Karpas-422 (cell line): ENCODE measurements at places on chromosomes 12 and 14. TPM values are rescaled to one million over a fixed set of nuclear protein-coding genes. Genes with fewer than 3 reads are reported as not detected.

- no peak for DNase-seq
- H3K4me3 ChIP-seq: peak overlapping the region; percentile 69
- H3K27me3 ChIP-seq: no peaks in the 10 kb centered on the region
- peaks cover 26% of the 10 kb centered on the region for H3K4me1 ChIP-seq
Measured at GRCh38 chr12:48349471-48349870, 1.2 kb downstream of the ZNF641 start.

DNA sequence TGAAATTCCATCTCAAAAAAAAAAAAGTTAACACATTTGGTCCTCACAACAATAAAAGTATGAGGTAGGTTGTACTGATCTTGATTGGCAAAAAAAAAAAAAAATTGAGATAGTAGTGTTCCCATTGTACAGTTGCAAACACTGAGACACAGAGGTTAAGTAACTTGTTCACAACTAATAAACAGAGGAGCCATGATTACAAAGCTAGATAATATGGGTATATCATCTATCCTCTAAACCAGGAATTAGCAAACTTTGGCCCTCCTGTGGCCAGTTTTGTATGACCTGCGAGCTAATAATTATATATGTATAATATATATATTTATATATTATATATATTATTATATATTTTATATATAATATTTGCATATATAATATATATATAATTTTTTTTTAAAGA, 2.3 kb upstream of the PSME1 start:
- peak; percentile 64 for DNase-seq
- peaks cover 11% of the 10 kb centered on the region for H3K36me3 ChIP-seq
- H3K27me3 ChIP-seq: no peaks in the 10 kb centered on the region
- H3K27ac ChIP-seq: no peak overlapping the region
- peaks cover 30% of the 10 kb centered on the region for H3K4me1 ChIP-seq
- H3K4me3 ChIP-seq: no peak overlapping the region

GRCh38 chr12:130483616-130484180, 146.0 kb downstream of the PIWIL1 start:
- no peak overlapping the region for H3K4me3 ChIP-seq
- H3K36me3 ChIP-seq: no peaks in the 10 kb centered on the region
- no peak for DNase-seq
- no peak overlapping the region for H3K27ac ChIP-seq
- H3K27me3 ChIP-seq: no peaks in the 10 kb centered on the region
- no peaks in the 10 kb centered on the region for H3K4me1 ChIP-seq

DNA sequence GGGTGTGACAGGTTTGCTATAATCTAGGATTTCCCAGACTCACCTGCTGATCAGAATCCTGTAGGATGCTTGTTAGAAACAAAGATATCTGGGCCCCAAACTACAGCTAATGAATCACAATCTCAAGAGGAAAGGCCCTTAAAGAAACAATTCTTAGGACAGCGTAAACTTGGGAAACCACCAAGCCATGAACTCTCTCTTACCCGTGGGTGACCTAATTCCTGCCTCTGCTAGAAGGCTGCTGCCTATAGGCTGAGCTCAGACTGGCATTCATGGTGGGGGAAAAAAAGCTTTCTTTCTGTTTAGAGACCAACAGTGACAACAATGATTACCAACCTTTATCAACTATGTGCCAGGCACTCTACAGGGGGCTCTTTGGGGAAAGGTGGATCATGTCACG, 213.9 kb upstream of the FKBP4 start:
- no peak overlapping the region for H3K27ac ChIP-seq
- peaks cover 5% of the 10 kb centered on the region for H3K4me1 ChIP-seq
- DNase-seq: no peak
- H3K4me3 ChIP-seq: no peak overlapping the region

DNA sequence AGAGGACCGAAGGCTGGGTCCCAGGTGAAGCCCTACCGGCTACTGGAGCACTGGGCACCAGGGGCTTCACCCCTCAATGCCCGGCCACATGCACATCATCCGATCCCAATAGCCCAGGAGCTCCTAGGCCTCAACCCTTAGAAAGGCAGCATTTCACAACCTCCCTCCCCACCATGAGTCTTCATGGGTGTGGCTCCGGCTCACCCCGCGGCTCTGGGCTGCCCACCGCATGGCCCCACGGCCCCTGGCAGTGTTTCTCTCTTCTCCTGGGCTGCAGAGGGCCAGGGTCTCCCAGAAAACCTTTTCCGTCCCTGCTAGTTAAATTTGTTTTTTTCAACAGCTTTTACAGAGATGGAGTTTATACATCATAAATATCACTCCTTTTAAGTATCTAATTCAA, 28.6 kb upstream of the DLK1 start:
- no peaks in the 10 kb centered on the region for H3K4me1 ChIP-seq
- DNase-seq: no peak
- H3K4me3 ChIP-seq: no peak overlapping the region

DNA sequence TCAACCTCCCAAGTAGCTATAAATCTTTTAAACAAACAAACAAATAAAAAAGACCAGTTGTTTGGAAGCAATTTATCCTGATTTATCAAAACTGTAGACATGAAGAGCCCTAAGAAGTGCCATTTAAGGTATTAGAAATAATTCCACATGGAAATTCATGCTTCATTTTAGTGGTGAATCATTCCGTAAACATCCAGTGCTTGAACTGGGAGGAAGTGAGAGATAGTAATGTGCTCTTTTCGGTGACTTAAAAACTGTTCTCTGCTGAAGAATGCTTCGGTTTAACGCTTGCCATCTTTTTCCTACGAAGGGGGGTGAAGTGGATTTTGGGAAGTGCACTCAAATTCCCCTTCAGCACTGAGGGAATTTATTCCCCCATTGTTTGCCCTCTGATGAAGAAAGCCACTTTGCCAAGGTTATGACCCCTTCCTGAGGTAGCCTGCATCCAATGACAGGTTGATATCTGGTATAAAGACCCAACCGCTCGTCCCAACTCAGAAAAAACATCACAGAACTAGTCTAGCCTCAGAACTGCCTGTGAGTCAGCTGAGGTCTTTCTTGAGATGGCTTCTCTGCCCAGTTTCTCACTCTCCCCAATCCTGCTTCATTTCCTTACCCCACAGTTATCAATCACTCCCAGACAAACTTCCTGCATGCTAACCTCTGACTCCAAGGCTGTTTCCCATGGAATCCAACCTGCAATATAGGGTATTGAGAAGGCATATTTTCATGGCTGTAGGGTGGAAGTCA, 244.1 kb downstream of the AEBP2 start:
- H3K27ac ChIP-seq: no peak overlapping the region
- H3K4me1 ChIP-seq: no peaks in the 10 kb centered on the region
- H3K27me3 ChIP-seq: no peaks in the 10 kb centered on the region

GRCh38 chr14:106490442-106490841, 964.1 kb downstream of the TMEM121 start:
- H3K4me1 ChIP-seq: peaks cover 8% of the 10 kb centered on the region
- H3K4me3 ChIP-seq: no peak overlapping the region
- DNase-seq: peak; percentile 29
- H3K36me3 ChIP-seq: no peaks in the 10 kb centered on the region
- H3K27me3 ChIP-seq: no peaks in the 10 kb centered on the region

DNA sequence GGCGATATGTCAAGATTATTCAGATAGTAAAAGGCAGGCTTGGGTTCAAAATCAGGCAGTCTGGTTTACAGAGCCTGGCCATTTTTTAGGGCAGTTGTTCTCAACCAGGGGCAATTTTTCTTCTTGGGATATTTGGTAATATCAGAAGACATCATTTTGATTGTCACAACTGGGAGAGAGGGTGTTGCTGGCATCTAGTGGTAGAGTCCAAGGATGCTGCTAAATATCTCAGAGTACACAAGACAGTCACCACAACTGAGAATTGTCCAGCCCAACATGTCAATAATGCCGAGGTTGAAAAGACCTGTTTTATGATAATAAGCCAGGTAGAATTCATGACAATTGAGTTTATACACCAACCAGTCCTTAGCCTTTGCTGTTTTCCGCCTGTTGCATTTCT, 733.9 kb downstream of the NRXN3 start:
- H3K27me3 ChIP-seq: no peaks in the 10 kb centered on the region
- DNase-seq: no peak
- no peak overlapping the region for H3K27ac ChIP-seq
- H3K4me3 ChIP-seq: no peak overlapping the region
- H3K4me1 ChIP-seq: no peaks in the 10 kb centered on the region
- H3K36me3 ChIP-seq: no peaks in the 10 kb centered on the region

DNA sequence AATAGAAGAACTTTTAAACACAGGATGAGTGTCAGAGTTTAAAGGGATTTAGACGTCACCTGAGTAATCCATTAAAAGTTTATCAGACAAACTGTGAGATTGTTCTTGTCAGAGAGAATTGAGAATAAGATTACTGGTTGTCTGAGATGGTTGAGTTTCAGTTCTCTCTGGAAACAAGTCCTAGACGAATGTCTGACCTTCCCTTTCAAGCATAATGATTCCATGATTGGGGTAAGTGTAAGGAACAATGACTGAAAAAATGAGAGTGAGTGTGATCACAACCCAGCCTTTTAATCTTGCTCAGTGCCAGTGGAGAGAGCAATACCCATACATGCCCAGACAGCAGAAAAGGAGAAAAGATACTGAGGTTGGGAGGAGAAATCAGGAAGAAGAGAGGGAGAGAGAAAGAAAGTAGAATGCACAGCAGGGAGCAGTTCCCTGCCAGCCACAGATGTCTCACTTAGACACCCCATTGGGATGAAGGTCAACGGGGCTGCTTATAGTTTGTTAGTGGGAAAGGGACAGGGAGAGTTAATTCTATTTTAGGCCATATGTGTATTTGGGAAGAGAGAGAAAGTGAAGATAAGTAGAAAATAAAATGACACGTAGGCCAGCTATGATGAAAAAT, 4.3 kb downstream of the GRIP1 start:
- H3K36me3 ChIP-seq: no peaks in the 10 kb centered on the region
- no peaks in the 10 kb centered on the region for H3K4me1 ChIP-seq
- H3K4me3 ChIP-seq: no peak overlapping the region

RNASE7 gene
- total RNA-seq: not detected in 2 replicates

ITFG2 gene
- total RNA-seq: 31.9 and 54.5 TPM in 2 replicates
